T-helper 2 cell treated with Interferon-gamma antibody and Interleukin-4, amounts not matched to agents 5 μg/mL and 100 μg/mL, for 36 hours (primary cell): ENCODE measurements at places on chromosomes 16 and 17.

DNA sequence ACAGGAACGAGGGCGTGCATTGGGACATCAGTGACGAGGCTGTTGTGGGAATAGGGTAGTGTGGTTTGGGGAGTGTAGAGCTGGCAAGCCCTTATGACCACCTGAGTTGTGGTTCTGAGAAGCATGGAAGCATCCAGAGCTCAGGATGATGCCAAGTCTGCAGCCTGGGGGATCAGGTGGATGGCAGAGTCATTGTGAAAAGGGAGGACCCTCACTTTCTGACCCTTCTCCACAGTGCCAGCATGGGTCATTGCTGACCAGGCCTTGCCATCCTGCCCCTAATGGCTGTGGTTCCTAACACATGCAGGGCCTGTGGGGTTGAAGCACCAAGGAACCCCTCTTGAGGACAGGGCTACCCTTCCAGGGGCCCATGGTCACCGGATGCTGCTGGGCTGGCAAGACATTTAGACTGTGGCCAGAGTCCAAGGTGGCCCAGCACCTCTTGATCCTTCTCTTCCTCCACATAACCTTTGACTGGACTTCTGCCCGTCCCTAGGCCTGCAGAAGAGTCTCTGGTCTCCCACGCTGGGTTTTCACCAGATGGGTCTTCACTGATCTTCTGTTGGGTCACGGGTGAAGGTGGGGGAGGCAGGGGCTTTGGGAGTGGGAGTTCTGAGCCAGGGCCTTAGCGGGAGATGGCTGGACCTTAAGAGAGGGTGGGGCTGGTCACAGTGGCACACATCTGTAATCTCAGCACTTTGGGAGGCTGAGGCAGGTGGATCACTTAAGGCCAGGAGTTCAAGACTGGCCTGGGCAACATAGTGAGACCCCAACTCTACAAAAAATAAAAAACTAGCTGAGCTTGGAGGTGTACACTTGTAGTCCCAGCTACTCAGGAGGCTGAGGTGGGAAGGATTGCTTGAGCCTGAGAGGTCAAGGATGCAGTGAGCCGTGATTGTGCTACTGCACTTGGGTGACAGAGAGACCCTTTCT, 2.0 kb upstream of the PLA2G15 start:
- DNase-seq = no peak

DNA sequence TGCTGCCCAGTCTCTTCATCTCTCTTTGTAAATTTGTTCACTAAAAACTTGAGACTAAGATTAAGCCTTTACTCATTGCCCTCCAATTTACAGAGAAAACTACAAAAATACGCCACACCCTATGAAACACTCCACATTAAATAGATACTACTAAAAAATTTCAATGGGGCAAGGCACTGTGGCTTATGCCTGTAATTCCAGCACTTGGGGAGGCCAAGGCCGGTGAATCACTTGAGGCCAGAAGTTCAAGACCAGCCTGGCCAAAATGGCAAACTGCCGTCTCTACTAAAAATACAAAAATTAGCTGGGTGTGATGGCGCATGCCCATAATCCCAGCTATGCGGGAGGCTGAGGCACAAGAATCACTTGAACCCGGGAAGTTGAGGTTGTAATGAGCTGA, 3.8 kb downstream of the UBE2O start:
- DNase-seq = no peak

DNA sequence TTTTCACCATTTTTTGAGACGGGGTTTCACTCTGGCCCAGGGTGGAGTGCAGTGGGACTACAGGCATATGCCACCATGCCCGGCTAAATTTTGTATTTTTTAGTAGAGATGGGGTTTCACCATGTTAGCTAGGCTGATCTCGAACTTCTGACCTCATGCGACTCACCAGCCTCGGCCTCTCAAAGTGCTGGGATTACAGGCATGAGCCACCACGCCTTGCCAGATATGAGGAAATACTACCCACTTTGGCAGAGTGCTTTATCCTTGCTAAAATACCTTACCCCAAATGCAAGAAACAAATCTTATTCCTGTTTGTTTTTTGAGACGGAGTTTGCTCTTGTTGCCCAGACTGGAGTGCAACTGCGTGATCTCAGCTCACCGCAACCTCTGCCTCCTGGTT, 62.9 kb upstream of the MGAT5B start:
- no peak for DNase-seq

- no peak for DNase-seq
Observed at GRCh38 chr16:55154956-55155355, 169.0 kb upstream of the IRX6 start.

DNA sequence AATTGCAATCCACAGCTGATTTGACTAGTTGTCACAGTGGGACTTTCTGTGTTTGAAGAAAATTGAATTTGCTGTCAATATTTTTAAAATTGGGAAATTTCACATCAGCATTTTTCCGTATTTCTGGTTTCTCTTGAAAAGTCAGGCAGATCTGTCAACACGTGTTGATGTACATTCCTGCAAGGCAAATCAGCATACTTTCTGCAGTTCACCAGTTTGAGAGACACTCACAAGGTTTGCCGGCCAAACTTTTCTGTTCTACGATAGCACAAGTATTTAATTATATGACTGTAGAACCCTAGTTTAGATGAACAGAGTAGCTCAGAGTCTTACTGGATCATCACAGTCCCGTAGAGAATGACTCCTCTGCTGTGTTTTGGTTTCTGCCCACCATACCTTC, 102.0 kb downstream of the ADAMTS18 start:
- DNase-seq = no peak

GRCh38 chr17:40422990-40423633, 5.4 kb upstream of the TOP2A start:
- no peak for DNase-seq

DNA sequence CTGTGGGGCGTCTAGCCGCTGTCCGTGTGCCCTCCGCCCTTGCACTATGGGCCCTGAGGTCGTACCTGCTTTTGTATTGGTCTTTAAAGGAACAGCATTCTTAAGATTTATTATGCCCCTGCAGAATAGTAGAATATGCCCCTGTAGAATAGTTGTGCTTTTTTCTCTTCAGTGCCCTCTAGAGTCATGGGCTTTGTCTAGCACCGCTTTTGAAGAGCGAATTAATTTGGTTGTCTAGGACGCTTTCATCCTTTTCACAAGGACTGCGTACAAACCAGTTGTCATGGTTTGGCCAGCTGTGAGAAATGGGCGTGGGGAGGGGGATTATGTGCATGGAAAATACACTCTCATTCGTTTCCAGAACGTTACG, 621 bp downstream of the CEP95 start:
- DNase-seq = peak; percentile 44

DNA sequence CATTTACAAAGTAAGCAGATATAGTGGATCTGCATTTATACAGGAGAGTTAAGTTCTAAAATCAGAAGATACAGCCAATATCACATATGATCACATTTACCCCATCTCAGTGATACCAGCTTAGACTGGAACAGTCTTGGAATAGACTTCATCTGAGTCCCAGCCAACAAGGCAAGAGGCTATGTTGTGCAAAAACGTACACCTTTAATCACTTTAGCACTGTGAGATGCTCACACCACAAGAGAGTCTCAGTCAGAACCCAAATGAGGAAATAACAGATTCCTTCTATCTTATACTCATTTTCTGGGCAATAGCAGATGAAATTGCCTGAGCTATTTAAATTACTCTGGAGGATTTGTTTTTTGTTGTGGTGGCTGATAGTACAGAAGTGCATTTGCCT, 145.6 kb downstream of the ANKFN1 start:
- DNase-seq = no peak

DNA sequence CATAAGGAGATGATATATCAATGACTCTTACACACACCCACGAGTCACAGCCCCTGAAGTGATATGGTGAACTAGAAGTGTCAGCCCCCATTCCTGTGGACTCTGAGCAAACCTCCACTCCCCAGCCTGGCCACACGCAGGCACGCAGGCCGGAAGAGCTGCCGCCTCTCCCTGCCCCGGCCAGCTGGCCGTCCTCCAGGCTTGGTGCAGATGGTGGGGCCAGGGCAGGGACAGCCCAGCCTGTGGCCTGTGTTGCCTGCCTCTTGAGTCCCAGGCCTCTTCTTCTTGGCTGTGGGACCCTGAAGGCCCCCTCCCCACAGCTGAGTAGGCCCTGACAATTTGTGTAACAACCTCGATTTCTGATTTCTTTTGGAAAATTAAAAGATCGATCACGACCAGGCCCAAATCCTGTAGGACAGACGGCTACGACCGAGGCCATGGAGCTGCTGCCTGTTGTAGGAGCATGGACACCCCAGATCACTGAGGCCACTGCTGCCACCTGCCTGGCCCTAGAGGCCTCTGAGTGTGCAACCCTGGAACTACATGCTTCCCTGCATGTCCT, 10.0 kb upstream of the MPRIP start:
- no peak for DNase-seq

DNA sequence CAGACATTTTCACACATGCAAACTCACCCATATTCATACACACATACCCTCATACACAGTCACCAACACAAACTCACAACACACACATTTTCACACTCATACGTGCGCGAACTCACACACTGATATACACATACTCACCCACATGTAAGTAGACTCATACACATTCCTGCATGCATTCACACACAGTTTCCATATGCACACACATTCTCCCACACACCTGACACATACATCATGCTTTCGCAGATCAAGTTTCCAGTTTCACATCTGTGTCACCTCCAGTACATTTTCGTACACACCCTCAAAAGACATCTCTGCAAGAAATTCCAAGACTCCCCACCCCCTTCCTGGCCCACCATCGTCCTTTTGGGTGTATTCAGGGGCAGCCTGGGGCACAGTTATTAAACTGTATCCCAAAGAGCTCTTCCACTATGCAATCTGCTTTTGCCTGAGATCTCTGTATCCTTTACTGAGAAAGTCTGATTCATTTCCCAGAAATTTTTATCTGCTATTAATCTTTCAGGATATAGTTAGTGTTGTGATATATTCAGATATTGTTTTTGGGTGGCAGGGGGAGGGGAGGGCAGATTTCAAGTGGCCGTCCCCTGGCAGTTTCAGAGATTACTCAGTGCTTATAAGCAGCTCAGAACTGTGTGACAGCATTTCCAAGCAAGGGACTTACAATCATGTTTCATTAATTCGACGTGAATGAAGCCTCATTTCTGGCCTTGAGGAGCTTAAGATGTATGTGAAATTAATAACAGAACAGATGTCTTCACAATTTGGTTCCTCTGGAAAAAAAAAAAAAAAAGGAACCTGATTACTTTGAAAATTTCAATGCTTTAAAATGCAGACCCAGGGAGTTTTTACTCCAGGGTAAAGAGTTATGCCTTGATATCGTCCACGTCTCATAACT, 35.3 kb upstream of the MMP2 start:
- DNase-seq = no peak

GRCh38 chr16:11224096-11224893, 31.7 kb downstream of the SOCS1 start:
- peak; percentile 75 for DNase-seq

- no peak for DNase-seq
Observed at GRCh38 chr17:64424324-64424849, 24.5 kb upstream of the MILR1 start.

- DNase-seq = no peak
Observed at GRCh38 chr16:2179107-2179501, 17.3 kb downstream of the CASKIN1 start.

DNA sequence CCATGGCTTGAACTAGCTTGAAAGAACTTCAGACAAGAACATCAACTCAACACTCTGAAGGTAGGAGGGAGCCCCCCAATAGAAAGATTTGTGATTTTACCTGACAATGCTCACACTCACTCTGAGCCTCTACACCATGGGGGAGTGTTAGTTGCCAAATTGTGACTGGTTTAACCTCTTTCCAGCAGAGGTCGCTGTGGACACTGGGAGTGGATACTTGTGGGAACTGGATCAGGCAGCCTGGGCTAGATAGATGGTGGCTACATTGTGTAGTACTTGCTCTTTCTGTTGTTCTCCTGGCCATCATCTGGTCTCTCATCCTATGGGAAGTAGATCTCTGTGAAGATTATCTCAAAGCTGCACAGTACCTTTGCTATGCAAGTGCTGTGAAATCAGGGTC, 2.9 kb downstream of the SMPD3 start:
- peak; percentile 52 for DNase-seq

- peak; percentile 22 for DNase-seq
Observed at GRCh38 chr17:66200685-66201092, 8.8 kb upstream of the CEP112 start.

- no peak for DNase-seq
Observed at GRCh38 chr16:27529962-27530361, 19.8 kb downstream of the GTF3C1 start.

GRCh38 chr16:31430380-31431052, 2.4 kb upstream of the COX6A2 start:
- no peak for DNase-seq

DNA sequence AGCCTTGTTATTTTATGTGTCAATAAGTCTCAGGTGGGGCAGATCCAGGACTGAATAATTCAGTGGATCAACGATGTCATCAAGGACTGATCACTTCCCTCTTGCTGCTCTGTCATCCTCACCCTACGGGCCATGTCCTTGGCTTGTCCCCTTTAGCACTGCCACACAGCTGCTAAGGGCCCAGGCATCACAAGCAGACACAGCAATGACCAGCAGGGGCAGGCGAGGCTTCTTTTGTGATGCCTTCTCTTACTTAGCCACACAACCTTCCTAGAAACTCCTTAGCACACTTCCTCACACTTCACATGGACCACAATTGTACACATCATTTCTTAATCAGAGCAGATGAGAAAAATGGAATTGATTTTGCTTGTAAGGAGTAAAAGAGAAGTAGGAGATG, 356.3 kb upstream of the SOX9 start:
- no peak for DNase-seq

DNA sequence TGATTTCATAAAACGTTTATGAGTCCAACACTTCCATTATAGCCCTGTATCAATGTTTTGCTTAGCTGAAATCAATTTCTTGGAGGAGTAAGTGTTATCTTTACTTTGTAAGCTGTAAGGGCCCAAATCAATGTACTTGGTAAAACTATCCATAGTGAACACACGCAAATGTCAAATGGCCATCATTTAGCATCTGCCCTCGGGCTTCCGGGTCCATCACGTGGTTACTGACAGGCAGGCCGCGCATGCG, 687 bp upstream of the NARF start:
- DNase-seq = no peak

- DNase-seq = no peak
Observed at GRCh38 chr16:49488740-49489525, 115.3 kb downstream of the C16orf78 start.

- DNase-seq = no peak
Observed at GRCh38 chr17:68131456-68131855, 95.9 kb downstream of the KPNA2 start.

DNA sequence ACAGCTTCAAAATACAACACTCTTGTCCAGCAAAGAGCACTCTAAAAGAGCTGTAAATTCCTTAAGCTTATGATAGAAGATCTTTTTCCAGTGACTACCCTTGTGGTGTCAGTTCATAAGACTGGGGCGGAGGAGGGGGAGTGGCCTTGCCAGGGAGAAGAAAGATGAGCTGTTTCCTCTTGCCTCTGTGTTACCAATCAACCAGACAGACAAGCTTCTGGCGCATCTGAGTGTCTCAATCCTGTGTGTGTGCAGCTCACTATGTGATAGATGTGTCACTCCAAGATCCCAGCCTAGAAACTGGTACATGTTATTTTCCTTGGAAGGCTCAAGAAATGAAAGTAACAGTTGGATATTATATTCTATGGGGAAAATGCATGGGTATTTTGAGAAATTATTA, 167.4 kb upstream of the CACNG3 start:
- no peak for DNase-seq
